Tibial artery (tissue), 4 donors: ENCODE measurements at places on chromosomes 16 and 17.

GRCh38 chr16:76988526-76988925 lies 202.5 kb upstream of the MON1B start:
- no peak overlapping the region for H3K27ac ChIP-seq
- no peaks in the 10 kb centered on the region for H3K27me3 ChIP-seq
- no peaks in the 10 kb centered on the region for H3K4me1 ChIP-seq

GRCh38 chr17:57045868-57046704 lies 39.0 kb upstream of the AKAP1 start:
- DNase-seq = no peak
- no peaks in the 10 kb centered on the region for H3K36me3 ChIP-seq
- H3K4me3 ChIP-seq = peak overlapping the region; percentile 41
- H3K27ac ChIP-seq = peak overlapping the region; percentile 61

- no peak for DNase-seq
- H3K4me3 ChIP-seq = no peak overlapping the region
- H3K36me3 ChIP-seq = peaks cover 18% of the 10 kb centered on the region
- H3K27me3 ChIP-seq = no peaks in the 10 kb centered on the region
Observed at GRCh38 chr17:2064520-2064971, 9.6 kb downstream of the HIC1 start.

DNA sequence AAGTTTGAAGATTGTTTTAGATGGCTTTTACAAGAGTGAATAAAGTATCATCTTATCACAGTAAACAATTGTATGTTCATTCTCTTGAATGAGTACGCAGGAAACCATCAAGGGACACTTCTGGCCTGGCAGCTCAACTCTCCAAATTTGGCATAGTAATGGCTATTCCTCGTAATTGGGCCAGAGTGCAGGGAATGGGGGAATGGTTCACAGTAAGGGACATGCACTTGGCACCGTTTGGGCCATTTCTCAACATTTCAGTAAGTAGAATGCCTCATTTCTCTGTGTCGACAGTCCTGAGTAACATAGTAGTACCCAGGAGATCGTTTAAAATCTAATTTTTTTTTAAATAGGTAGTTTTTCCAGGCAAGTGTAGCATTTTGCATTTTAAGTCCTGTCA lies 309.6 kb downstream of the KCNJ2 start:
- no peaks in the 10 kb centered on the region for H3K4me1 ChIP-seq
- no peak overlapping the region for H3K27ac ChIP-seq
- no peaks in the 10 kb centered on the region for H3K36me3 ChIP-seq

- no peaks in the 10 kb centered on the region for H3K4me1 ChIP-seq
- no peak overlapping the region for H3K27ac ChIP-seq
- H3K4me3 ChIP-seq = no peak overlapping the region
Observed at GRCh38 chr17:685006-685405, 29.6 kb downstream of the VPS53 start.

DNA sequence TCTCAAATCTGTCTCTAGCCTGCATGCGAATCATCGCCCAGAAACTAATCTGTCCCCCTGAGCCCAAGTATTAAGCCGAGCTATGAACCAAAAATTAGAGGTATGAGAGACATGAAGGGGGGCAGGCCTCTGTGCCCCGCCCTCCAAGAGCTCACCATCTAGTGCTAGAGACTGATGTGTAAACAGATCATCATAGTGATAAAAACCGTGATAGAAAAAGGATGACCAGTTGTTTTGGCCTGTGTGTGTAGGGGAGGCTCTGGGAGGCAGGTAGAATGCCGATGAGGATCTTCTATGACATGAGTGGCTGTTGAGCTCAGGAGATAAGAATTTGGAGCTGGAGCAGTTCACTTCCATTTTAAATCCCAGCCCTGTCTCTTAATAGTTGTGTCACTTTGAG lies 89.1 kb upstream of the TBX2 start:
- peaks cover 31% of the 10 kb centered on the region for H3K4me1 ChIP-seq
- no peaks in the 10 kb centered on the region for H3K36me3 ChIP-seq
- DNase-seq = no peak
- H3K27ac ChIP-seq = no peak overlapping the region

DNA sequence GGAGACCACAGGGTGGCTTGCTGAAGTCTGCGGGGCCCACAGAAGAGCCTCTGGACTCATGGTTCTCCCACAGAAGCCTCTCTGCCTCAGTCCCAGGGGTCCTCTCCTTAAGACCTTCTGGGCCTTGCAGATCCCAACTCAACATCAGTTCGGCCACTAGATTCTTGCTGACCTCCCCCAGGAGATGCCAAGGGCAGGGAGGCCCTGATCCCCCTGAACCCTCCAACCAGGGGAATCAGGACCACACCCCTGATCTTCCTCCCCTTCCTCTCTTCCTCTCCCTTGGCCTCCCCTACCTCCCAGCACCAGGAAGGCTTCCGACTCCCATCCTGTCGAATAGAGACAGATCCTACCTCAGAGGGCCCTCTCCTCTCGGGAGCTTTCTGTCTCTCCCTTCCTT lies 53.4 kb downstream of the NOS2 start:
- H3K4me3 ChIP-seq = no peak overlapping the region
- no peak overlapping the region for H3K27ac ChIP-seq
- no peak for DNase-seq
- no peaks in the 10 kb centered on the region for H3K36me3 ChIP-seq

- peaks cover 11% of the 10 kb centered on the region for H3K36me3 ChIP-seq
- no peak for DNase-seq
- no peaks in the 10 kb centered on the region for H3K27me3 ChIP-seq
- H3K4me1 ChIP-seq = peaks cover 5% of the 10 kb centered on the region
- no peak overlapping the region for H3K27ac ChIP-seq
Observed at GRCh38 chr16:85047867-85048455, 20.4 kb downstream of the KIAA0513 start.

- H3K4me1 ChIP-seq = no peaks in the 10 kb centered on the region
- H3K36me3 ChIP-seq = no peaks in the 10 kb centered on the region
- H3K27ac ChIP-seq = no peak overlapping the region
- H3K4me3 ChIP-seq = no peak overlapping the region
Observed at GRCh38 chr16:56764835-56765234, 34.9 kb downstream of the NUP93 start.

GRCh38 chr16:52618753-52619497 lies 72.0 kb upstream of the TOX3 start:
- no peaks in the 10 kb centered on the region for H3K27me3 ChIP-seq
- DNase-seq = no peak
- H3K4me1 ChIP-seq = no peaks in the 10 kb centered on the region
- no peaks in the 10 kb centered on the region for H3K36me3 ChIP-seq
- no peak overlapping the region for H3K27ac ChIP-seq
